Spleen (tissue), 13 donors: ENCODE measurements at places on chromosomes 13 and 19. TPM values are rescaled to one million over a fixed set of nuclear protein-coding genes. Genes with fewer than 3 reads are reported as not detected.

Gene TGFB1
- 25.2 TPM for polyA plus RNA-seq

Gene PRR20A
- not detected for polyA plus RNA-seq

Gene ASPDH
- polyA plus RNA-seq = not detected

Gene LENG8
- 293 TPM for polyA plus RNA-seq

Gene NKPD1
- 0.21 TPM for polyA plus RNA-seq

Gene ZNF559
- polyA plus RNA-seq = 27.7 TPM

Gene ZNF555
- 2.7 TPM for polyA plus RNA-seq

Gene FGF22
- 0.20 TPM for polyA plus RNA-seq

Gene GPC5
- not detected for polyA plus RNA-seq

Gene ZNF155
- polyA plus RNA-seq = 6.1 TPM

Gene IGFL3
- not detected for polyA plus RNA-seq

Gene FOXO1
- 10.4 TPM for polyA plus RNA-seq
